Heart right ventricle (tissue), 16 donors: ENCODE measurements at places on chromosomes 5 and 9. TPM values are rescaled to one million over a fixed set of nuclear protein-coding genes. Genes with fewer than 3 reads are reported as not detected.

GABRA1 gene
- not detected for polyA plus RNA-seq

FAM240B gene
- polyA plus RNA-seq: not detected

MORN5 gene
- polyA plus RNA-seq: not detected

CDKN2A gene
- 0.03 TPM for polyA plus RNA-seq

BTNL9 gene
- polyA plus RNA-seq: 38.8 TPM

- no peak for DNase-seq
Observed at GRCh38 chr9:1469996-1470395, 419.8 kb downstream of the DMRT2 start.

DNA sequence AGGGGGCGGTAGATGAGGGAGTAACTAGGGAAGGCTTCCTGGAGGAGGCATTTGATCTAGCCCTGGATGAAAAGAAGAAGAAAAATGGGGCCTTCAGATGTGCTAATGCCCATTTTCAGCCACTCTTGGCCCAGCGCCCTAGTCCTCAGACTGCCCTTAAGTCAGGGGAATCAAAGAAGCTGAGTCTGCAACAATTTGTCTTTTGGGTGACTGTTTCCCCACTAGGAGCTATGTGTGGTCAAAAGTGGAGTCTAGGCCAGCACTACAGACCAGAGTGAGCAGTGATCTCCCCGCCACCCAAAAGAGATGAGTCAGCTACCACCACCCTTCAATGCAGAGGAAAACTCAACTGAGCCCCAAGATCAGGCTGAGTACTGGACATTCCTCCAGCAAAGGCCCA is 542.1 kb downstream of the BNC2 start:
- no peak for DNase-seq

GRCh38 chr5:127652952-127653611 is 4.2 kb downstream of the CTXN3 start:
- DNase-seq: no peak

DNA sequence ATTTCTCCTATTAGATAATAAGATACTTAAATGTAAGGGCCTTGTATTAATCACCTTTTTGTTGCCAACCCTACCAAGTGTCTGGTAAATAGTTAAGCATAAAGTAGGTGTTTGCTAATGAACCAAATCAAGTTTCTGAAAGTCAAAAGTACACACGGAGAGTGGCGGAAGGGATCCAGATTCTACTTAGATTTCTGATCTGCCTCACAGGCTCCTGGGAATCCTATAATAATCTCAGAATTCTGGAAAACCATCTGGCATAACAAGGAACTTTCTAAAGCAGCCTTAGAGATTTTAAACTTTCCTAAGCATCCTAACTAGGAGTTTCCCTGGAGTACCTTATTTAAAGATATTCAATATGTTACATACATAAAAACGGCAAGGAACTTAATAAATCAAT is 363.2 kb upstream of the SMC2 start:
- DNase-seq: no peak

DNA sequence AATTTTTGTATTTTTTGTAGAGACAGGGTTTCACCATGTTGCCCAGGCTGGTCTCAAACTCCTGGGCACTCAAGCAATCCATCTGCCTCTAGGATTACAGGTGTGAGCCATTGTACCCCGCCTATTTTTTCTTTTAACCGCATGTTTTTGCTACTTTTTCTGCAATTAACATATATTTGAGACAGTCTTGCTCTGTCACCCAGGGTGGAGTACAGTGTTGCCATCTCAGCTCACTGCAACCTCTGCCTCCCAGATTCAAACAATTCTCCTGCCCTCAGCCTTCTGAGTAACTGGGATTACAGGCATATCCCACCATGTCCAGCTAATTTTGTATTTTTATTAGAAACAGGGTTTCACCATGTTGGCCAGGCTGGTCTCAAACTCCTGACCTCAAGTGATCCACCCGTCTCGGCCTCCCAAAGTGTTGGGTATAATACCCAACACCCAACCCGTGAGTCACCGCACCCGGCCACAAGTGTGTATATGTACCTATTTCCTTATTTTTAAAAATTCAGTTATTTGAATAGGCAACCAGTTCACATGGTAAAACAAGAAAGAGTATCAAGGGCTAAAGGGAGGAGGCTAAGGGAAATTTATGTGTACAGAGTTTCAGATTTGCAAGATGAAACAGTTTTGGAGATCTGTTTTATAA is 13.3 kb downstream of the PHAX start:
- DNase-seq: no peak

DNA sequence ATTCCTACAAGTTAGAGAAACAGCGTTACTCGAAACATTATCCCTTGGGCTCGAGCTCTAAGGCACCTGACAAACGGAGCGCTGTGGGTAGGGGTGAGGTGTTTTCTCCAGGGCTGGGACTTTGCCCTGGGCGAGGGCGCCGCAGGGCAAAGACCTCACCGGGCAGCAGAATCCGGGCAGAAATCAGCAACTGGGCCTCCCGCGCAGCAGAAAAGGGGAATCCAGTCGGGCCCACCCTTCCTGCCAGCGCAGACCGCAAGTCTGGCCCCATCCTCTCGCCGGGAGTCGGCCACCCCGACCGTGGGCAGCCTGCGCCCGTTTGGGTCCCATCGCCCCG is 430 bp upstream of the MSH3 start:
- no peak for DNase-seq

DNA sequence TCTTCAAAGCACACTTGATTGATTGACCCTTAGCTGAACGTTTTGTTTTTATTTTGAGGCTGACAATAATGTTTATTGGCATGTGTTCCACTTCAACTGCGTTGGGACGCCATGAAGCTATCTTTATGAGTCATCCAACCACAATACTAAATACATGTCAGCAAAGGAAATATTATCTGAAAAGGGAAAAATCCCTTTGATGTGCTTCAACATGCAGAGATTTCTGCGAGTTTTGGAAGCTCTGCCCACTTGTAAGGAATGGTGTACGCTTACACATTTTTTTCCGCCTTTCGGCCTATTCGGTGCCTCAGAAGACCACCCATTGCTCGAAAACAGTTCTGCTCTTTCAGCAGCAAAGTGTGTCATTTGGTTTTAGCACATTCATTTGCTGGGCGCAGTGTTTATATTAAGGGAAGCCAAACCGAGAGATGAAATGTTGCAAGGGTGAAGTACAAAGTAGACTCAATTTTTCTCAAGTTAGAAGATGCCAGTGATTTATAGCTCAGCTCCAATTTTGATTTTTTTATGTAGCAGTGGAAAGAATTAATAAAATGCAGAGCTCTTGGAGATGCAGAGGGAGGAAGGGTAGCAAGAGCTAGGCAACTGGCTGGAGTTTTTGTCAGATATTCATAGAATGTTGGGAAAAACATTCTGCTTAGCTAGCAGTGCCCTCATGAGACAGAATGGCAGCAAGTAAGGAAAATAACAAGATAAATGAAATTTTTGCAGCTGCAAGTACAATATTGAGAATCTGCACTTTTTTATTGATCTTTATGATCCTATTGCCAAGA is 68.9 kb downstream of the PRDM6 start:
- DNase-seq: no peak

- no peak for DNase-seq
Observed at GRCh38 chr9:99031994-99032393, 72.9 kb upstream of the TGFBR1 start.

DNA sequence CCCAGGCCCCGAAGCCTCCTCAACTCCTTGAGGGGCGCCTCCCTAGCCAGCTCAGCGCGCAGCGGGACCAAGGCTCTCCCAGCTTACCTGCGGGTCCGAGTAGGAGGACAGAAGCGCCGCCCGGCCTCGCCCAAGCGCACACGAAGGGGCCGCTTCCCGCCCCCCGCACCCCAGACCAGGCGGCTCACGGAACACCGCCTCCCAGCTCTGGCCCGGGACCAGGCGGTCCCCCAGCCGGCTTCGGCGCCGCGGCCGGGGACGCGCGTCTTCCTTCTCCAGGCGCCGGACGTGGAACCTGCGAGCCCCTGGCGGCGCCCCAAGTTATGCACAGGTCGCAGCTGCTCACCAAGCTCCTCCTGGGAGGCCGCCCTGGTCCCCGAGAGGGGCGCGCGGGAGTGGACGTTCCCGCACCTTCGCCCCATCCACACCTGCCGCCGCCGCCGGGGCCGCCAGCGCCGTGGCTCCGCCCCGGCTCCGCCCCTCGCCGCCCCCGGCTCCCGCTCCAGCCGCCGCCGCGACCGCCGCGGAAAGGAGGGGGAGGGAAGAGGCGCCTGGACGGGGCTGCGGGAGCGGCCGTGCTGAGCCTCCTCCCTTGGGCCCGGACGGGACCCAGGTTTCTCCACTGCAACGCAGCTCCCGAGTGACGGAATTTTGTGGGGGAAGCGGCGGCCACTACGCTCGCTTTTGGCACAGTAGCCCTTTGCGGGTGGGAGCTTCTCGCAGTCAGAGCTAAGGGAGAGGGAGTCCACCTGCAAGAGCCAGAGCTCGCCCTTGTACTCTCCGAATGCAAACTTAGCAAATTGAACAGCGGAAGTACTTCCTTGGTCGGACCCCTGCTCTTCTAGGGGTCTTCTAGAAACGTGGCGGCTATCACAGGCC is 77.5 kb upstream of the IFNE start:
- peak; percentile 9 for DNase-seq

- DNase-seq: peak; percentile 29
Observed at GRCh38 chr5:673831-674629, 19.1 kb downstream of the TPPP start.

- DNase-seq: no peak
Observed at GRCh38 chr5:77483682-77484081, 8.4 kb downstream of the WDR41 start.

- no peak for DNase-seq
Observed at GRCh38 chr5:144369006-144369405, 198.3 kb downstream of the KCTD16 start.

DNA sequence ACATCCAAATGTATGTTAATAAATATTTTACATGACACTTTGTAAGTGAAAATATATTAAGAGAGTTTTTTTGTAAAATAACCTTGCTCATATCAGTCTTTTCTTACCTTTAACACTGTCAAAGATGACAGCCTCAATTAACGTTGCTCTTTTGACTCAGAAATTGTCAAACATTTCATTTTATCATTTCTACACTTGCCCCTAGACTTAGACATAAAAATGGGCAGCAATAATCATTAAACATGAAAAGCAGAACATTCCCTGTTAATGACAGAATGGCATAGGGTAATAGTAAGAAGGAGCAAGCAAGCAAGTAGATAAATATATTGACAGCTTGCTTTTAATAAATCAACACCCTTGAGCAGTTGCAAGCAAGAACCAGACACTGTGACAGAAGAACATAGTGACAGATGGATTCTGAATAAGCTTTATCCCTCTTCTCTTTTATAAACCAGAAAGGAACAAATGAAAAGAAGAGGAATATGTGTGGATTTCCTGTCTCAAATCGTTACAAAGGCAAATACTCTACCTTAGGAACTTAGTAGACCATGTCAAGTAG is 796.0 kb upstream of the CHD1 start:
- no peak for DNase-seq

DNA sequence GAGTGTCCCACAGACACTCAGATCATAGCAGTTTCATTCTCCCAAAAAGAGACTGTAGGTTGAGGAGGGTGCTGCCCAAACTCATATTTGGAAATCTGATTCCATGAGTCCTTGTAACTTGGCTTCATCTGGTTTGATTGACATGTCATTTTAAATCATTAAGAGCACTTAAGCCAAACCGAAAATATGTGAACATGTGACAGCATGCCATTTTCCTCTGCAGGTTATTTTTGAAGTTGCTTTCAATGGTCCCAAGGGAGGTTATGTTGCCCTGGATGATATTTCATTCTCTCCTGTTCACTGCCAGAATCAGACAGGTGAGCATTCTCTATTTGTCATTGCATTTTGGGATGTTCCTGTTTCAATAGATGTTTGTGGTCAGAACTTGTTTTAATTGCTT is 87.6 kb downstream of the MAMDC2 start:
- no peak for DNase-seq

- no peak for DNase-seq
Observed at GRCh38 chr9:108786901-108787689, 68.7 kb downstream of the ACTL7B start.
